NCI-H1417 treated with DMSO at 0.1 percent for 48 hours (cell line): ENCODE measurements at places on chromosomes 11 and 22.
A peak's percentile ranks its signal among the peaks of the same experiment; 100 is the strongest.

- DNase-seq: no peak
Observed at GRCh38 chr11:106087815-106088435, 10.5 kb downstream of the AASDHPPT start.

- no peak for DNase-seq
Observed at GRCh38 chr11:74085542-74085892, 76.6 kb upstream of the UCP3 start.

DNA sequence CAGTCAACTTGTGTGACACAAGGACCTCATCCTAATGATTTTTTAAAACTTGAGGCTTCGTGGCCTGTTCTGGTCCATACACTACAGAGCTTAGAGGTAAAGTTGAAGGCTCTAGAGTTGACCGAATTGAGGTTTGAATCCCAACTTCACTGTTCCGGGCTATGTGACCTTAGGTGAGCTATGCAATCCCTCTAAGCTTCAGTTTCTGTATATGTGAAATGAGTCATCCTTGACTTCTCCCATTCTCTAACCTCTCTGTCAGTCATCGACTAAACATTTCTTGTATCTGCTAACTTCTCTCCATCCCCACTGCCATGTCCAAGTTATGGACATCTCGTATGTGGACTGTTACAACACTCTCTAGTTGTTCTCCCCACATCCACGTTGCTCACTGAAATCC lies 178.2 kb upstream of the TMEM45B start:
- DNase-seq: no peak

DNA sequence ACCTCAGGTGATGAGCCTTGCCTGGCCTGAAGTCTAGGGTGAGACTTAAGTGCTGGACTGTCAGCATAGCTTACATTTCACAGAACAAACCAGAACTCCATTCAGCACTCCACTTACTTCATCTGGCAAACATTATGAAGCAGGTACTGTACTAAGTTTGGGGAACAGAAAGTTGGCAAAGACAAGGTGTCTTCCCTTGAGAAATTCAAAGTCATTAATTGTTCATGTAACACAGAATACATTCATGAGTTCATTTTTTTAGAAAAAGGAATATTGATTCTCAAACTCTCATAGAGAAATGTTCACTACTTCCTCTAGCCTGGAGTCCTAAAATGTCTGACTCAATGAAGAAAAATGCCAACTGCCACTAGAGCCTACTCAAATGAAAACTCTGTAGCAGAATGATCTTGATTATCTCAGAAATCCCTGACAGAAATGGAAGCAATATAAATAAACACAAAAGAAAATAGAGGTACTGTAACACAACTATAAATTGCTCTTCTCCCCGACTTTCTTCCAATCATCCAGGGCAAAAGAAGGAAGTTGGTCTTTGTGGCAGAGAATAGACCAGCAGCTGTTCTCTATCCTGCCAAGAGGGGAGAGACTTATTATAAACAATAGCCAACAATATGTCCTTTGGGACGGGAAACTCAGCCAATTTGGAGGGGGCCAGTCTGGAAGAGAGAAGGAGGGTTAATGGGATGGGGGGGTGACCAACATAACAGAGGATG lies 129.2 kb upstream of the MTMR2 start:
- no peak for DNase-seq

GRCh38 chr11:46738887-46739286 lies 19.9 kb downstream of the F2 start:
- DNase-seq: no peak

GRCh38 chr22:32555581-32555980 lies 81.0 kb downstream of the FBXO7 start:
- DNase-seq: no peak

DNA sequence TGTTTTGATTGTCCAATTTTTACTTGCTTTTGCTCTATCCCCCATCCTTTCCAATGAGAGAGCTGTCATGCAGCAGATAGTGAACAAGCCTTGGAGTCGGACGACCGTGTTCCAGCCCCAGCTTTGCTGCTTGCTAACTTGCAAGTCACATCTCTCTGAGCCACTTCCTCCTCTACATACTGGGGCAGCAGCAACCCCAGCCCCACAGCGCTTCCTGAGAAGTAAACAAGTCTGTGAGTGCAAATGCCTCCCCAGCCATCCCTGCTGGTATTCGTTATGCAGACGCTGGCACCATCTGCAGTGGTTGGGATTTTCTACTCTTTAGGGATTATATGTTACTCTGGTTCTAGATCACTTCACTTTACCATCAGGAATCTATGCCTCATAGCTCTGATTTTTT lies 35.0 kb downstream of the TPBGL start:
- DNase-seq: no peak

- DNase-seq: no peak
Observed at GRCh38 chr22:48045369-48045768, 1282.9 kb downstream of the TBC1D22A start.

DNA sequence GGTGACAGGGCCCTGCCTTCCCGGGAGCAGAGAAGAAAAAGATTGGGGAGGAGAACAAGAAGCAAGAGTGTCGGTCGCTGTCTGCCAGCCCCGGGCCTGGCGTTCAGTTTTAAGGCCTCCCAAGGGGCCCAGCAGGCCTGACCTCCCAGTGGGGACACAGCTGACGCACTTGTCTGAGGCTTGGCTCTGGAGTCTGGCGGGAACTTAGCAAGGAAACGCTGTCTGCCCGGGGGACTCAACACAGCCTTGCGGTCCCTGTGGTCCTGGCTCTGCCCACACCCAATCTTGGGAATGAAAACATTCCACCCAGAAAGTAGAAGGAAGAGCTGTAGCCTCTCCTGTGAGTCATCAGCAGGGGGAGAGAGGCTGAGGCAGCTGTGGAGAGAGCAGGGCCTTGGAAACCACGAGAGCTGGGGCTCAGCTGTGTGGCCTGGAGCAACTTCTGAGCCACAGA lies 54.4 kb downstream of the TRAF6 start:
- DNase-seq: no peak

DNA sequence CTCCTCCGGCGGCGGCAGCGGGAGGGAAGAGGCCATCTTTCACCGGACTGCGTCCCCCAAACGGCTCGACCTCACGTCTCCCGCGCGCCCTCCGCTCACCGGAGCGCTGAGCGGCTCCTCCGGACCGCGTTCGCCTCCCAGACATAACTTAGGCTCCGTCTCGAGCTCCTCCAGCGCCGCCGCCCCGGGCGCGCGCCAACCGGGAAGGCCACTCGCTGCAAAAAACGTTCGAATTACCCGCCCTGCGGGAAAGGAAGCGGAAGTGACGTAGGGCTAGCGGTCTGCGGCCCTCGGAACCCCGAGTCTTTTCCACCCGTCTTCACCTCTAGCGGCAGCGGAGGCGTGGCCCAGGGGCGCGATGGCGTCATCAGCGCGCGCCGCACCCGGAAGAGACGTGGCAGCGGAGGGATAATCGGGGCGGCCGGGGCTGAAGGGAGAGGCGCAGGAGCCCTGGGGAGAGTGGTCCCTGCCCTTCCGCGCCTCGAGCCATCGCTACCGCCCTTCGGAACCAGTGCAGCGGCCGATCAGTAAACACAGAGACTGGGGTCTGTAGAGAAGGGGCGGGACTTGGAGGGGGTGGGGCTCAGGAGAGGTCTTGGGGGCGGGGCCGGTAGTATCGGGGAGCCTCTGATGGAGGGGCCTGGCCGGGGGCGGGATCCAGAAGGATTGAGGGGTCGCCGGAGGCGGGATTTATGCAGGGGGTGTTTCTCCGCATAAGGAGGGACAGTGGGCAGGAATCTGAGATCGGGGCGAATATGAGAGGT lies at the start of the genes CDCA5 and ZFPL1:
TSS of gene CDCA5 (minus strand) at position 207 of the 764 bp plus-strand sequence. CDS start at position 145, 62 bp downstream.
TSS of gene ZFPL1 (plus strand) at position 389 of the 764 bp plus-strand sequence. CDS start 477 bp downstream, outside the sequence.
- DNase-seq: peak; percentile 82

DNA sequence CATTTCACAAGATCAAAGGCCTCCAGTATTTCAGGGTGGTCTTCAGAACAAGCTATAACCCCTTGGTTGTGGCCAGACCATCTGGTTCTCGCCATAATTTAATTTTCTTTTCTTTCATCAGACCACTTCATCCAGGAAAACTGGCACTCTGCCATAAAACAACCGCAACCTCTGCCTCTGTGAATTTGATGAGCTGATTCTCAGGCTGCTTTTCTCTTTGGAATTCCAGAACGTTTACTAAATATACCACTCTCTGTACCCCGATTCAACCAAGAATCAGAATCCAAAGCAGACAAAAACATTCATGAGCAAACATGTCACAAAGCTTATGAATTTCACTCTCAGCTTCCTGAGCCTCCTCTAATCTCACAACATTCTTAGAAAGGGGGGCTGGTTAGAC lies 331.8 kb upstream of the SYN3 start:
- DNase-seq: no peak

GRCh38 chr11:126791991-126792390 lies 208.6 kb downstream of the KIRREL3 start:
- DNase-seq: no peak

DNA sequence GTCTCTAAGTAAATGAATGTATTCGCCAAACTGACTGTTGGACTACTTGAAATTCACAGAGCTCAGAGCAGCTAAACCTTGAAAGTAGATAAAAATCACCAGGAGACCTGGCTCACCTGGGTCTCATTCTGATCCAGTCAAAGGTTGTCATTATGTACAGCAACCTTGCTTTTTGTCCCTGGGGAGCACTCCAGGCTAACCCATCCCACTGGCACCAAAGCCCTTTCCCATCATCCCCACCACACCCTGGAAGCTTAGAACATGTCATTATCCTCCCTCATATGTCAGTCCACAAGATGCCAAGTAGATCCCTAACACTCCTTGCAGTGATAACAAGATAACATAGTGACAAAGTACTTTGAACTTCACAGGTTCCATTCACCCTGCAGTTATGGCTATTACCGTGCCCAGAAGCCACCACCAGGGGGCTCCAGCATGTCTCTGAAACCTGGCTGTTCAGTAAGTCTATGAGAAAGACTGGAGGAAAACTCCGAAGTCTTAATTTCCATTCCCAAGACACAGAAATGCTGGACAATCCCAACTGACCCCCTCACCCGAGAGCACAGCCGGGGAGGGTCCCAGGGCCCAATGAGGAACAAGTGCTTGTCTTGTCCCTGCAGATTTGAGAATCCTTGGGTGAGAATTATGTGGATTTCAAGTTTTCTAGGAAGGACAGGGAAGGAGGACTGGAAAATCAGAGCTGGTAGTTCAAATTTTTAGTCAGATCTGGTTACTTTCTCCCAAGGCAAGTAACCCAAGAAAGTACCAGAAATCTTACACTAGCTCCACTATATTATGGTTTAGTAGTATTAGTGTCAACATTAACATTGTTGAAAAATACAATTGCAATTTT lies 43.0 kb upstream of the USP47 start:
- no peak for DNase-seq

DNA sequence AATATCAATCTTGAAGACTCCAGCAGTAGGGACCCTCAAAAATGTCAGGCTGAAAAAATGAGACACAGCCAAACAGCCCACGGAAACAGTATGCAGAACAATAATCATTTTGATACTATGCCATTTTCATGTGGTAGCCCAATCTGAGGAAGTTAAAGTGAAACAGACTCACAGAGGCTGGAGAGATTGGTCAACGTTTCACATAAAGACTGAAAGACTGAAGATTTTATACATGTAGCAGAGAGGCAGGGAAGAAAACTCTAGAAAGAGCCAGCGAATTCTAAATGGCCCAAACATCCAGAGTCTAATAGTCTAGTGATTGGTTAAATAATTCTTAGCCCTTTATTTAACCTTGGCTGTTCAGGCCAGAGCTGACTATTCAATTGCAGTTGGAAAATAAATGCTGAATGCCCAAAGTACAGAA lies 49.4 kb downstream of the MAML2 start:
- no peak for DNase-seq

DNA sequence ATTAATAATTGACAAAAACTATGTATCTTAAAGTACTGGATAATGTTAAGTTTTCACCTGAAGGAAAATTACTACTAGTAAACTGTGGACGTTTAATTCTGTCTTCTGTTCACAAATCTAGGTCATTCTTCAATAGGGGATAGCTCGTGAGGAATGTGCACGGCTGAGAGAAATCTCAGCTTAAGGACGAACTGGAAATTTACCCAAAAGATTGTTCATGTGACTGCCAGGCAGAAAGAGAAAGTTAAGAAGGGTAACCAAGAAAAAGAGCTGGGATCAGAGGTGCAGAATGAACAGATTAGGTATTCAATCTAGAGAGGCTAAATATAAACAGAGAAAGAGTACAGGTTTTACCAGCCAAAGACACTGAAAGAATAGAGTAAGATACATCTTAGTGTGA lies 245.3 kb downstream of the CASP12 start:
- no peak for DNase-seq
